EL (cell line): ENCODE measurements at places on chromosomes 3 and 15.
A peak's percentile ranks its signal among the peaks of the same experiment; 100 is the strongest.

GRCh38 chr3:44264146-44264545, 22.5 kb downstream of the TOPAZ1 start:
- no peak for DNase-seq

DNA sequence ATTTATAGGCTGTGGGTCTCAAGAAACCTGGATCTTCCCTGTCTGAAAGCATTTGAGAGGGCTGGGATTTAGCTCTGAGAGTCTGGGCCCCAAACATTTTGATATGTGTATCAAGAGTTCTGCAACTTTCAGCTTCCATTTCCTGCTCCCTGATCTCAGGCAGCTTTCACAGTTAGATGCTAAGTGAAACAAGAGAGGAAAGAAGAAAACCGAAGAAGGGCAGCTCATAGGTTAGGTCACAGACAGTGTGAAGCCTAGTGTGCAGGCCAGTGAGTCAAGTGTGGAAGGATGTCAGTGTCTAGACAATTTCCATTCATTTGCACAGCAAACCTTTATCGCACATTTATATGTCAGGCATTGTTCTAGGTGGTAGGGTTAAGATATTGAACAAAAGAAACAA, 173.6 kb upstream of the PROK2 start:
- DNase-seq: no peak

DNA sequence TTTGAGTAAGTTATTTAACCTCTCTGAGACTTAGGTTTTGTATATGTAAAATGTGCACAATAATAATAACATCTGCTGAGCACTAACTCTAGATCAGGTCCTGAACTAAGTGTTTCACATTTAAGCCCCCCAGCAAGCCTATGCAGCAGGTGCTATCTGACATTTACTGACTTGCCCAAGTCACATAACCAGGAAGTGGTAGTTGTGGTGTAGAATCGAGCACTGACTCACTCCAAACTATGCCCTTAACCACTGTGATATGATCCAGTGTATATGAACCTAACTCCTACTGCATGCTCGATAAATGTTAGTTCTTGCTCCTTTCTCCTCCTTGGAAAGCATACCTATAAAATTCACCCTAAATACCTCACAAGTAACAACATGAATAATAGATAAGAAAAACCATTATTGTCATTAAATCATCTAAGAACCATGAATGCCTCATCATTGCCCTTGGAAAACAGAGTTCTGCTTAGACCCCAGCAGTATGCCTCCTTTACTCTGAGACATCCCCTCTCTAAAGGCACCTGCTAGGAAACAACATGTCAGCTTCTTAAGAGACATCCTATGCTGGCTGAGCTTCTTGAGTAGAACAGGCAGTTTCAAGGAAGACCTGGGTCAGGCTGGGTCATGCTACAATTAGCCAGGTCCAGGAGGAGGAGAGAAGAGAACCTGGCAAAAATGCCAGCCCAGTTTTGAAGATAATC, 3.0 kb upstream of the SHC4 start:
- DNase-seq: peak; percentile 78

DNA sequence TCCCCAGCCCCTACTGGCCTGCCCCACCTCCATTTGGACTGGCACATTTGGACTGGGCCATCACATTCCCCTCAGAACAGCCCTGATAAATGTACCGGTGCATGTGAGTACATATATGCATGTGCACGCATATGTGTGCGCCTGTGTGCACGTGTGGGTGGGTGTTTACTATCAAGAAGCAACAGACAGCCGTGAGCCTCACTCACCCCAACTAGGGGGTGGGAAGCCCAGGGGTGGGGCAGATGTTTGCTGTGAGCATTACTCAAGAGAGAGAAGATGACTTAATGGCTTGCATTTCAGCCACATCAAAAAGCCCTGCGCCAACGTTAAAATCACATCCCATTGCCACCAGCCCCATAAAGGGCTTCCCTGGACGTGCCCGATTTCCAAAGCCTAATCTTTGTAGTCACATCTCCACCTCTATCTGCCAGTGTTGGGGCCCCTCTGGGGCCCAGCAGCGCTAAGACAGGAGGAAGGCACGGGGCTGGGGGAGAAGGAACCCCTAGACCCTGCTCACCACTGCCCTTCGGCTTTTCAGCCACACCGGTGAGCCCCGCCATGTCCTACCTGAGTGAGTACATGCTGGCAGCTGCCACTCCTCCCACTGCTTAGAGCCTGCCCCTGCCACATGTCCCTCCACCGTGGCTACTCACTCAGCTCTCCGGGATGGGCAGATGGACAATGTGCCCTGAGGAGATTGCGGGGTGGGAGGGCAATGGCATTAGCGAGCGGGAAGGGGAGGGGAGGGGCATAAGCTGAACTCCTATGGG, 10.9 kb downstream of the ITIH3 start:
- DNase-seq: no peak

- peak; percentile 68 for DNase-seq
Observed at GRCh38 chr15:70892912-70893560, 410 bp downstream of the LRRC49 start.

- no peak for DNase-seq
Observed at GRCh38 chr3:186115239-186115996, 6.5 kb upstream of the ETV5 start.

- no peak for DNase-seq
Observed at GRCh38 chr3:190059242-190059590, 61.5 kb downstream of the P3H2 start.

DNA sequence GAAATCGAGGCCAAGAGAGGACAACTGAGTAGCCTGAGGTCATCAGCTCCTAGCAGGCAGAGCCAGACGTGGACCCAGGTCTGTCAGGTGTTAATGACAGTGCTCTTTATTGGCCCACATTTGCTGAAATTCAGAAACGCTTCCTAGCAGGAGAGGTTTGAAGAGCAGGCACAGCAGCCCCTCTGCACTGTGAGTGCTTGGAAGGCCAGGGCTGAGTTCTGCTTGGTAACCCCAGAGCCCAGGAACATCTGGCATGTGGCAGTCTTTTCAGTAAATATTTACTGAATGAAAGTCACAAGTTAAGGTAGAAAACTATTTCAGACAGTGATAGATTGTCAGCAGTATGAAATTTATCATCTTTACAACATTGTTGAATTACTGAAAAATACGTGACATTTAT, 102.4 kb downstream of the PLCL2 start:
- no peak for DNase-seq

DNA sequence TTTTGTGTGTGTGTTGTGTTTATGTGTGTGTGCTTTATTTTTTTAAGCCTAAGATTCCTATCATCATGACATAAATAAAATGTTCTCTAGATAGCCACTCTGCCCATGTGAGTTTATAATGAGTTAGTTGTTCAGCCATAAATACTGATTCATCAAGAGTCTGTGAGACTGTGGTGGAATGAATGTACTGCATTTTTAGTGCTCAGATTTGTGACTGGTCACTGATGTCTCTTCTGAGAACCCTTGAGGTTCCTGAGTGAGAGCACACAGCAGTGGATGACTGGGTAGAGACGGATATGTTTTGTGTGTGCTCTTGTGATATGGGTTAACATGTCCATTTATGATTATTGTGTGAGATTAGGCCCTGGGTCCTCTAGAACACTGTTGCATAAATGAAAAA, 51.2 kb downstream of the SETD5 start:
- DNase-seq: peak; percentile 5

DNA sequence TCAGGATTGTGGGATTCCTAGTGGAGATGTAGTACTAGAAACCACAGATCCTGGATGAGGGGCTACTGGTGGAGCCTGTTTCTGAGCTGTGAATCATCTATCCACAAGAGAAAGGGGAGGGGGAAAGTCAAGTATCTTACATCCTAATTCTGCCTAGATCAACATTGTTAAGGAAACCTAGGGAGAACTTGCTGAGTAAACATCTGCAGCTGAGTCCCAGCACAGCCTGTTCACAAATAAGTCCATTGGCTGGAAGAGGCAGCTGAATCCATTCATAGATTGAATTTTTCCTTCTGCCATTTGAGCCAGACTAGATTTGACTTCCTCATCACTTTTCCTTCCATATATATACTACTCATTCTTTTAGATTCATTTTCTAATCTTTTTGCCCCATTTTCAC, 460.5 kb downstream of the TUSC7 start:
- DNase-seq: no peak

GRCh38 chr15:39419651-39420050, 161.2 kb upstream of the THBS1 start:
- no peak for DNase-seq

DNA sequence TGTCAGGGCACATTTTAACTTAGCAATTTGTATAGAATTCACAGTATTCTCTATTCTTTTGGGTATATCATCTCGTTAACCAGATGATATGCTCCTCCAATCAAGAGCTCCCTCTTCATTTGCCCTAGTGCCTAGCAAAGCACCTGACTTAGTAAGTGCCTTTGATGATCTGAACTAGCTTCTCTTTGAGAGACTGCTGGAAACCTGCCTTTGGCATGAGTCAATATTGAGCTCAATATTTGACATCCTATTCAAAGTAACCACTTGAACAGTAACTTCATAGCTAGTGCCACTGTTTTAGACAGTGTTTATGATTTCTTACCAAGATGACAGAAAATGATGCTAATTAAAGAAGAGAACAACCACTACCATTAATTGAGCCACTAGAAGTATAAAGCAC, 696.3 kb upstream of the UBE2E2 start:
- DNase-seq: no peak

- DNase-seq: no peak
Observed at GRCh38 chr15:39898317-39898716, 21.7 kb downstream of the GPR176 start.
